ENCODE measurements at places on chromosomes 3 and 15.
A peak's percentile ranks its signal among the peaks of the same experiment; 100 is the strongest.

DNA sequence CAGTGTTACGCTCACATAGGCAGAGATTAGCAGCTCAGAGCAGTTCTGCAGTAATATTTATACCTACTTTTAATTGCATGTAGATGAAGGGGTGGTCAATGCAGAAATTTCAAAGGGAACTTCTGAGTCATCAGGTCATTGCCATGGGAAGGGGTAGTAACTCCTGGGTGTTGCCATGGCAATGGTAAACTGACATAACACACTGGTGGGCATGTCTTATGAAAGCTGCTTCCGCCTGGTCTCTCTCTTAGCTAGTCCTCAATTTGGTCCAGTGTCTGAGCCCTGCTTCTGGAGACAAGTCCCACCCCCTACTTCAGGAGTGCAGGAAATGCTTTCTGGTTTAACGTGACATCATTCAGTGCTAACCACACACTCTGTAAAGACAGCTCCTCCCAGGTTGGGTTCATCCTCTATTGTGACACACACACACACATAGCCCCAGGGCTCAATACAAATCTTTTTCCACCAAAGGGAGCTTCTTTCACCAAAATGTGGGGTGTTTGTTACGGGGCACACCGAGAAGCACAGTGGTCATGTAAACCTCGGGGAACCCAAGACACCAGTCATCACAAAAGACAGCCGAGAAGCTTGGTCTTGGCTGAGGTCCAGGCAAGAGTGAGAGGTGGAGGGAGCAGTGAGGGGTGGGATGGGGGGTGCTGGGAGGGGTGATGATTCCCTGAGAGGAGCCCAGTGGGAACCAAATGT, 74.5 kb downstream of the TLE3 start:
- peak overlapping the region; percentile 29 for H3K4me3 ChIP-seq
- no peaks in the 10 kb centered on the region for H3K36me3 ChIP-seq
- no peak overlapping the region for H3K27ac ChIP-seq
- no peaks in the 10 kb centered on the region for H3K4me1 ChIP-seq

- H3K4me1 ChIP-seq: peaks cover 4% of the 10 kb centered on the region
- no peak overlapping the region for H3K27ac ChIP-seq
- no peak overlapping the region for H3K4me3 ChIP-seq
- no peak for DNase-seq
These were observed 68.0 kb upstream of the BOC start for GRCh38 chr3:113143353-113143752.

- no peaks in the 10 kb centered on the region for H3K4me1 ChIP-seq
- peaks cover 69% of the 10 kb centered on the region for H3K36me3 ChIP-seq
These were observed 14.5 kb downstream of the CDV3 start for GRCh38 chr3:133588035-133588434.

DNA sequence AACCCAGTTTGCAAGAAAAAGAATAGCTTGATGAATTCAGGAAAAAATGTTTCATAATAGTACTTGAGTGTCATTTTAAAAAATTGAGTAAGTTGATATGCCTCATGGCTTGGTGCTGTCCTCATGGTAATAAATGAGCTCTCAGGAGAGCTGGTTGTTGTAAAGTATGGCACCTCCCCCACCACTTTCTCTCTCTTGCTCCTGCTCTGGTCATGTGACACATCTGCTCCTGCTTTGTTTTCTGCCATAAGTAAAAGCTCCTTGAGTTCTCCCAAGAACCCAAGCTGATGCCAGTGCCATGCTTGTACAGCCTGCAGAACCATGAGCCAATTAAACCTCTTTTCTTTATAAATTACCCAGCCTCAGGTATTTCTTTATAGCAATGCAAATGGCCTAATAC, 108.8 kb upstream of the CRBN start:
- no peaks in the 10 kb centered on the region for H3K27me3 ChIP-seq
- no peaks in the 10 kb centered on the region for H3K36me3 ChIP-seq
- no peak overlapping the region for H3K27ac ChIP-seq
- peaks cover 3% of the 10 kb centered on the region for H3K4me1 ChIP-seq

DNA sequence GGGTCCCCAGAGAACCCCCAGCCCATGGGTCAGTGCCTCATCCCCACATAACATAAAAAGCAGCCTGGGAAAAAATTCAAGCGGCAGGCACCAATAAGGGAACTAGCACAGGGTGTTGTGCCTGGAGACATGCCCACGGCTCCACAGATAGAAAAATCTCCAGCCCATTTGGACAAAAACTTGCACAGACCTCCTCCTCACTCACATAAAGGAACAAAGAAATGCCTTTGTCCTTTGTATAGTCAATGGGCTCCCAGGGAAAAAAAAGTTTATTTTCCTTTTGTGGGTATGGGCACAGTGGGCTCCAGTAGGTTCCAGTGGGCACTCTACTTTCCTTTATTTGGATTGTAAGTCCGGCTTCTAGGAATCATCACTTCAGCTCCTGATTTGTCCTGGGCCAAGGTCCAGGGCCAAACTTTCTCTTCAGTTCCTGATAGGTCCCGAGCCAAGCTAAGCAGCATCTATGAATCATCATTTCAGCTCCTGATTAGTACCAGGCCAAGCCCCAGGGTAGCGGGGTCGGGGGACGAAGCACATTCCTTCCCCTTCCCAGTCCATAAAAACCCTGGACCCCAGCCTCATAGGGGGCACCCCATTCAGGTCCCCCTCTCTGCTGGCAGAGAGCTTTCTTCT, 1.6 kb upstream of the DNAH12 start:
- no peak for DNase-seq
- H3K4me3 ChIP-seq: no peak overlapping the region

DNA sequence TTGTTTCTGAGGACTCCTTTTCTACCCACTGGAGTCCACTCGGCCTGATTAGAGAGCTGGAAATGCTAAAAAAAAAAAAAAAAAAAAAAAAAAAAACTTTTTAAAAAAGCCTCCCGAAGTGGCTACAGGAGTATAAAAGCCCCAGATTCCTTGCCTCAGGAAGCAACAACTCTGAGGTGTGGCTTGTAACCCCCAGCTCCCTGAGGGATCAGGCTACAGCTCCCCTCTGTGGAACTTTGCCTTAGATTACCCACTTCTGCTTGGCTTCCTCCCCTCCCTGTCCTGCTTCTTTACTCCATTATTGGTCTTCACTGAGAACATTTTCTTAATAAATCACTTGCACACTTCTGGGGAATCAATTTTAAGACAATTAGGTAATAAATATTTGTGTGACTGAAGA, 49.7 kb upstream of the GADL1 start:
- no peak for DNase-seq
- no peaks in the 10 kb centered on the region for H3K27me3 ChIP-seq
- no peak overlapping the region for H3K27ac ChIP-seq
- no peak overlapping the region for H3K4me3 ChIP-seq
- H3K4me1 ChIP-seq: no peaks in the 10 kb centered on the region
- no peaks in the 10 kb centered on the region for H3K36me3 ChIP-seq

DNA sequence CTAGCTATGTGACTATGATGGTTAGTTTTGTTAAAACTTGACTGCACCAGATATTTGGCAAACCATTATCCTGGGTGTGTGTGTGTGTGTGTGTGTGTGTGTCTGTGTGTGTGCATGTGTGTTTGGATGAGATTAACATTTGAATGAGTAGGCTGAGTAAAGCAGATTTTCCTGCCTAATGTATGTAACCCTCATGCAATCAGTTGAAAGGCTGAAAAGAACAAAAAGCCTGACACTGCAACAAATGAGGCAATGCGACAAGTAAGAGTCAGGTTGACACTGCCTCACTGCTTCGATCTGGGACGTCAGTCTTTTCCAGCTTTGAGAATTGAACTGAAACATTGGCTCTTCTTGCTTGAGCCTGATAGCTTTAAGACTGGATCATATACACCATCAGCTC, 643.0 kb downstream of the NAALADL2 start:
- DNase-seq: no peak
- H3K4me3 ChIP-seq: no peak overlapping the region
- no peaks in the 10 kb centered on the region for H3K27me3 ChIP-seq
- no peak overlapping the region for H3K27ac ChIP-seq
- no peaks in the 10 kb centered on the region for H3K36me3 ChIP-seq

- peaks cover 26% of the 10 kb centered on the region for H3K36me3 ChIP-seq
- DNase-seq: no peak
- no peaks in the 10 kb centered on the region for H3K27me3 ChIP-seq
- H3K4me3 ChIP-seq: no peak overlapping the region
- no peaks in the 10 kb centered on the region for H3K4me1 ChIP-seq
These were observed 602.1 kb downstream of the VGLL3 start for GRCh38 chr3:86388820-86389219.

DNA sequence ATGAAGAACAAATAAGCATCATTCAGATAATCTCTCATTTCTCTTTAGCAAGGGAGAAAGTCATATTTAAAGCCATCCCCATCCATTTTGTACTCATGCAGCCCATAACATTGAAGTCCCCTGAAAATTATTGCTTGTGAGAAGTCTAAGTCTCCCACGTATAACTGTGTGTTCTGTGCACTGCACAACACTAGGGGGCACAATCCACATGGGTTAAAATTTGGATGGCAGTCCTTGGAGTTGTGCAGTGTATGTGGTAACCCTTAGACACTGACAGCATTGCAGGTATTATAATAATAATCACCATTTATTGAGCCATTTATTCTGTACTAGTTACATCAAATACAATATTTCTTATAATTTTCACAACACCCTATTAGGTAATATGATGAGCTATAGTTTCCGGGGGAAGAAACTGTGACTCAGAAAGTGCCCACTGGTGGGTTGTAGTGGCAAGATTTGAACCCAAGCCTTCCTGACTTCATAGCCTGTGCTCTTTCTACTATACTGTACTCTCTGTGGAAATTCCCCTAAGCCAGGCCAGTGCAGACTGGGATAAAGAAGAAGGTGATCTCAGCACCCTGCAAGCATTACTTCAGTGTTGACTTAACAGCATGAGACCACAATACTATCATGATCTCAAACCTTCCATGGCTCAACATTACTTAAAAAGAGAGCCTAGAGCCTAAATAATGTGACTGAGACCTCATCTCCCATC, 15.7 kb downstream of the KCNAB1 start:
- no peak for DNase-seq
- H3K4me1 ChIP-seq: no peaks in the 10 kb centered on the region

GRCh38 chr15:68592544-68592943, 13.8 kb downstream of the CORO2B start:
- no peaks in the 10 kb centered on the region for H3K27me3 ChIP-seq
- DNase-seq: no peak
- H3K4me3 ChIP-seq: no peak overlapping the region
- H3K36me3 ChIP-seq: no peaks in the 10 kb centered on the region

- no peaks in the 10 kb centered on the region for H3K4me1 ChIP-seq
- H3K27ac ChIP-seq: no peak overlapping the region
- no peak for DNase-seq
- no peaks in the 10 kb centered on the region for H3K27me3 ChIP-seq
- no peaks in the 10 kb centered on the region for H3K36me3 ChIP-seq
These were observed 288.0 kb upstream of the BCHE start for GRCh38 chr3:166125179-166125578.

GRCh38 chr3:63652066-63652725, at the start of gene SNTN:
Gene SNTN, plus strand, starts transcription at chr3:63652675. Its CDS starts 13 bp downstream, at chr3:63652688.
- no peak within 1 kb of the TSS for H3K4me3 ChIP-seq
- H3K27me3 ChIP-seq: no peaks in the 10 kb centered on the region
- H3K4me1 ChIP-seq: no peaks in the 10 kb centered on the region

DNA sequence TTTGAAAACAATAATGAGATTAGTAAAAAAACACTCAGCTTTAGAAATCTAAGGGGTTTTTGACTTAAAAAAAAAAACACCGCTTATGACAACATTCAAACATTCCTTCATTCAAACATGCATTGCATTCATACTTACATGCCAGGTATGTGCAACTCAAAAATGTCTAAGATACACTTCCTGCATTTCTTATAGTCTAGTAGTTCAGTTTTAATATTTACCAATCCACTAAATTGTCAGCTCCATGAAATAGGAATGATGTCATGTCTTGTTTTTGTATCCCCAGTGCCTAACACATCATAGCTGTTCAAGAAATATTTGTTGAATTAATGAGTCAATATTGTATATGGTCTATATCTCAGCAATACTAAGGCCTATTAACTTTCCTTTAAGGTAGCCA, 51.7 kb downstream of the EIF4E3 start:
- H3K27ac ChIP-seq: no peak overlapping the region
- no peaks in the 10 kb centered on the region for H3K27me3 ChIP-seq
- H3K4me3 ChIP-seq: no peak overlapping the region
- H3K4me1 ChIP-seq: peaks cover 10% of the 10 kb centered on the region
- no peak for DNase-seq

- no peak overlapping the region for H3K27ac ChIP-seq
- peak overlapping the region; percentile 51 for H3K4me3 ChIP-seq
- H3K36me3 ChIP-seq: no peaks in the 10 kb centered on the region
- peaks cover 56% of the 10 kb centered on the region for H3K27me3 ChIP-seq
- DNase-seq: peak; percentile 70
These were observed 2.2 kb upstream of the MEIS2 start for GRCh38 chr15:37102305-37103162.

DNA sequence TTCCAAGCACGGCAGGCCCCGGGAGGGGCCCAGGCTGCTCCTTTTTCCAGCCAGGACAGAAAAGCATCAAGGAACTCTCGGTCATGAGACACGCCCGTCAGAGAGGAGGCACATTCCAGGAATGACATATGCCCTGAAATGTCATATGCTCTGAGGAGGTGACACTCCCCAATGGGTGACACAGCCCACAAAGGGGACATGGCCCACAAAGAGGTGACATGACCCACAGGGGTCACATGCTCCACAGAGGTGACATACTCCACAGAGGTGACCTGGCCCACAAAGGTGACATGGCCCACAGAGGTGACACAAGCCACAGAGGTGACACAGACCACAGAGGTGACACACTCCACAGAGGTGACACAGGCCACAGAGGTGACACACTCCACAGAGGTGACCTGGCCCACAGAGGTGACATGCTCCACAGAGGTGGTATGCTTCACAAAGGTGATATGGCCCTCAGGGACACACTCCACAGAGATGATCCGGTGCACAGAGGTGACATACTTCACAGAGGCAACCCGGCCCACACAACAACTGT, 79.2 kb downstream of the ABHD5 start:
- H3K27me3 ChIP-seq: no peaks in the 10 kb centered on the region
- no peak for DNase-seq
- no peaks in the 10 kb centered on the region for H3K36me3 ChIP-seq

GRCh38 chr3:71197841-71198565, 385.5 kb downstream of the FOXP1 start:
- no peak overlapping the region for H3K4me3 ChIP-seq
- H3K27me3 ChIP-seq: no peaks in the 10 kb centered on the region
- H3K36me3 ChIP-seq: no peaks in the 10 kb centered on the region
- H3K27ac ChIP-seq: no peak overlapping the region
- peaks cover 2% of the 10 kb centered on the region for H3K4me1 ChIP-seq
- DNase-seq: no peak

DNA sequence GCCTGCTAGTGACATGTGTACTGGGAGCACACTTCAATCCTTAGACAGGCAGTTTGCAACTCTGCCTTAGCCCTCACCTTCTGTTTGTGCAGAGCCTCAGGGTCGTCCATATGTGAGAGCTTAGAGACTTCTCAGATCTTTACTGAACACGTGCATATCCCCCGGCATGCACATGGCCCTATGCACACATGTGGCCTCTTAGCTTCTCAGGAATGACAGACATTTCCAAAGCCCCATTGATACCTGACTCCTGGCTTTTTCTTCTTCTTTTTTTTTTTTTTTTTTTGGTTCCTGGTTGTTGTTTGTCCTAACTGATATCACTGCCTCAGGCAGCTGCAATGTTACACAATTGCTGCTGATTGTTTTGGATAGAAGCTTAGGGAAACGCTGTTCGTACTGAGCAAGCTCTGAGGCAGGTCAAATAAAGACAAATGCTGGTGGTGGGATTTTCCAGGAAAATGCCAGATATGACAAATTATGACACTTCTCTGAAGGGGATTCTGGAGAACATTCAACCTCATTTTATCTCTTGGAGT, 107.2 kb upstream of the RGMA start:
- H3K27ac ChIP-seq: no peak overlapping the region
- DNase-seq: no peak
- H3K4me1 ChIP-seq: peaks cover 7% of the 10 kb centered on the region

All from H9 (cell line).